Activated CD4-positive, alpha-beta T cell treated with anti-CD3 and anti-CD28 coated beads, Interleukin-2, amount 10 ng/mL, durations not matched to agents 24 days and 14 days (primary cell): ENCODE measurements at places on chromosomes 3 and 15.

- no peak overlapping the region for H3K27ac ChIP-seq
- H3K27me3 ChIP-seq: peaks cover 4% of the 10 kb centered on the region
- no peak for DNase-seq
- H3K4me1 ChIP-seq: no peaks in the 10 kb centered on the region
- no peak overlapping the region for H3K4me3 ChIP-seq
Observed at GRCh38 chr15:23074684-23075083, 35.3 kb upstream of the TUBGCP5 start.

DNA sequence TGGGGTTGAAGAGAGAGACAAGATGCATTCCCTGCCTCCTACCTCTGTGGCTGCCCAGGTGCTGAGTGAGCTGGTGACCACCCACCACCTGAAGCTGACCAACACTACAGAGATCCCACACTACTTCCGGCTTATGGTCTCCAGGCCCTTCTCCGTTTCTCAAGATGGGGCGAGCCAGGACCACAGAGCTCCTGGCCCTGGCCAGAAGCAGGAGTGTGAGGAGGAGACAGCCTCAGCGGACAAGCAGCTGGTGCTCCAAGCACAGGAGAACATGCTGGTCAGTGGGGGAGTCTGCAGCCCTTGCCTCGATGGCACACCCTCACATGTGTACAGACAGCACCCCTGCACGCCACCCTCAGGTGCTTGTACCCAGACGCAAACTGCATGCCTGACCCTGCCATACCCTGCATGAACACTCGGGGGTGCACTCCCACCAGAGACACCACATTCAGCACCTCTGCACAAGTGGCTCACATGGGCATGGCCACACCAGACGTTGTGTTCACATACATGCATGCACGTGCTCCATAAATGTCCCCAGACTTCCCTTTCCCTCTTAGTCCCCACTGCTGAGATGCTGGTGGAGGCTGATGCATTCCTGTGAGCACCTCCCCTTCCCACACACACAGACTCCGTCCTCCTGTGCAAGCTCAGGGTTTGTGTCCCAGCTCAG, 19.0 kb downstream of the ACAA1 start:
- H3K27ac ChIP-seq: no peak overlapping the region
- peaks cover 22% of the 10 kb centered on the region for H3K36me3 ChIP-seq
- peaks cover 9% of the 10 kb centered on the region for H3K4me1 ChIP-seq
- no peak overlapping the region for H3K4me3 ChIP-seq
- peak; percentile 92 for DNase-seq

- peak overlapping the region; percentile 77 for H3K4me3 ChIP-seq
- peaks cover 31% of the 10 kb centered on the region for H3K4me1 ChIP-seq
Observed at GRCh38 chr3:149224736-149225594, 3.3 kb upstream of the CP start.

DNA sequence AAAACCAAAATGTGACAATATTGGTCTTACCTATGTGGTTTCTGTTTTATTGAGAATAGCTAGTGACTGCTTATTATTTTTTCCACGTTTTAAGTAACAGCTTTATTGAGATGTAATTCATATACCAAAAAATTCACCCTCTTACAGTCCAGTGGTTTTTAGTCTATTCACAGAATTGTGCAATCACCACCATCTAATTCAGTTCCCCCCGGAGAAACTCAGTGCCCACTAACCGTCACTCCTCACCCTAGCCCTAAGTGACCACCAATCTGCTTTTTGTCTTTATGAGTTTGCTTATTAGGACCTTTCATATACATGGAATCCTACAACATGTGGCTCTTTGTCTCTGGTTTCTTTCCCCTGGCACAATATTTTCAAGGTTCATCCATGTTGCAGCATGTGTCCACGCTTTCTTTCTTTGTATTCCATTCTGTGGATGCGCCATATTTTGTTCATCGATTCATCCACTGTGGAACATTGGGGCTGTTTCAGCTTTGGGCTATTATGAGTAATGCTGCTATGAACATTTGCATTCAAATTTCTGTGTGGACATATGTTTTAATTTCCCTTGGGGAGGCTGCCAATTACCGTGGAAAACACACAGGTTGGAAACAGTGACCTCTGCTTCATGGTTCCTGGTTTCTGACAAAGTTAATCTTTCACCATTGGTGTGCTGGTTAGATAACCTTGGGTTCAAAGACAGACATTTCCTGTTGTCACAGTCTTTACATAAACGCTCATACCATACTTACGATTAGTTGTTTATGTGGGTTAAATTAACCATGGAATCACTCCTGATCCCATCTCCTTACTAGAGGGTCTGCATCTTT, 3.2 kb upstream of the BCL2L10 start:
- no peak overlapping the region for H3K27ac ChIP-seq
- H3K4me3 ChIP-seq: no peak overlapping the region
- peaks cover 22% of the 10 kb centered on the region for H3K27me3 ChIP-seq

DNA sequence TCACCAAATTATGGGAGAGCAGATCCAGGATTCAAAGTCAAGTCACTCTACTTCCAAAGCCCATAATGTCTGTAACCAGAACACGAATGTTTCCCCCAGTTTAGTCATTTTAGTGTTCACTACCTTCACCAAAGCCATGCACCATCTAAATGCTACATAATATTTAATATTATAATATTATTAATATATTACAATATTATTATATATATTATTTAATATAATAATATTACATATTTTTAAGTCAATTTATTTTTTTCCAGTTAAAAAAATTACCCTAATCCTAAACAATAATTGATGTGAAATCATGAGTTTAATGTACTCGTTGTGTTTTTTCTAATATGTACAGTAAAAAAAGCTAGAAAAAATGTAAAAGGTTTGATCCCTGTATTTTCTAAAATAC, 276.6 kb upstream of the TBL1XR1 start:
- H3K4me3 ChIP-seq: no peak overlapping the region
- H3K36me3 ChIP-seq: no peaks in the 10 kb centered on the region
- no peaks in the 10 kb centered on the region for H3K27me3 ChIP-seq
- no peak overlapping the region for H3K27ac ChIP-seq

GRCh38 chr3:131597816-131598215, 95.0 kb upstream of the MRPL3 start:
- no peaks in the 10 kb centered on the region for H3K36me3 ChIP-seq
- H3K27ac ChIP-seq: no peak overlapping the region
- H3K27me3 ChIP-seq: peaks cover 7% of the 10 kb centered on the region
- no peaks in the 10 kb centered on the region for H3K4me1 ChIP-seq
- H3K4me3 ChIP-seq: no peak overlapping the region

DNA sequence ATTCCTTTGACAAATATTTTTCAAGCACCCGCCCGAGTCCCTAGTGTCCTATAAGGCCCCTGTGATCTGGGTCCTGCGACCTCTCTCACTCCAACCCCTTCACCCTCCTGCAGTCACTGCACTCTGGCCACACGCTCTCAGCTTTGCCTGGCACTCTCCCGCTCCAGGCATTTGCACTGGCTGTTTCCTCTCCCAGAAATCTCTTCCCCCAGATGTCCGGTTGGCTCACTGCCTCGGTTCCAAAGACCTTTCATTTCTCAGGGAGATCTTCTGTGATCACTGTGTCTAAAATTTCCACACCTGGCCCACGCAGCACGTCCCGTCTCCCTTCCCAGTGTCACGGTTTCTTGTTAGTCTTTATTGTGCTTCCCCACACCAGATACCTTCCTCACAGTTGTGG, 97.4 kb downstream of the WNT7A start:
- no peak for DNase-seq
- no peaks in the 10 kb centered on the region for H3K4me1 ChIP-seq
- no peak overlapping the region for H3K4me3 ChIP-seq
- H3K36me3 ChIP-seq: no peaks in the 10 kb centered on the region
- peaks cover 11% of the 10 kb centered on the region for H3K27me3 ChIP-seq

DNA sequence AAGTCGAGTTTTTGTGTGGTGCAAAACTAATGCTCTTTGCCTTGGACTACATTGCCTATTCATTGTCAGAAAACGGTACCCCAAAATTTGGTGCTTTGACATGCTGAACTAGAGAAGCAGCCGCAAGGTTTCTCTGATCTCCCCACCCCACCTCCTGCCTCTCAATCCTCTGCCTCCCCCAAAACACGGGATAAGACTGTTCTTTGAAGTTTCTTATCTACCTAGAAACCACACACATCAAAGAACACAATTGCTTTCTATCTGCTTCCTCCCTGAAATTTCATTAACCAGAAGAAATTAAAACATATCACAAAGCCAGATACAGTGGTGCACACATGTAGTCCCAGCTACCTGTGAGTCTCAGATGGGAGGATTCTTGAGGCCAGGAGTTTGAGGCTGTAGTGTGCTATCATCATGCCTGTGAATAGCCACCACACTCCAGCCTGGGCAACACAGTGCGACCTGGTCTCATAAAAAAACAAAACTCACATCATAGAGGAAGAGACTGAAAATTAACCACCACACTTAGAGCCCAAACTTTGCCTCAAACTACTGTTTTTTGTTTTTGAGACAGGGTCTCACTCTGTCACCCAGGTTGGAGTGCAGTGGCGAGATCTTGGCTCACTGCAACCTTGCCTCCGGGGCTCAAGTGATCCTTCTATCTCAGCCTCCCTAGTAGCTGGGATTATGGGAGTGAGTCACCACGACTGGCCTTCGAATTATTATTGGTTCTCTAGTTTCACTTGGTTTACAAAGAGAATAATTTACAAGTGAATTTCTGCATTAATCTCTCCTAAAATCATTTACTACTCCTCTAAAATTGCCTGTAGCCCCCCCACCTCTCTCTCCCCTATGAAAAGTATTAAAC, 2.7 kb upstream of the PCNP start:
- peaks cover 30% of the 10 kb centered on the region for H3K36me3 ChIP-seq
- DNase-seq: no peak
- no peaks in the 10 kb centered on the region for H3K27me3 ChIP-seq
- H3K27ac ChIP-seq: peak overlapping the region; percentile 51

DNA sequence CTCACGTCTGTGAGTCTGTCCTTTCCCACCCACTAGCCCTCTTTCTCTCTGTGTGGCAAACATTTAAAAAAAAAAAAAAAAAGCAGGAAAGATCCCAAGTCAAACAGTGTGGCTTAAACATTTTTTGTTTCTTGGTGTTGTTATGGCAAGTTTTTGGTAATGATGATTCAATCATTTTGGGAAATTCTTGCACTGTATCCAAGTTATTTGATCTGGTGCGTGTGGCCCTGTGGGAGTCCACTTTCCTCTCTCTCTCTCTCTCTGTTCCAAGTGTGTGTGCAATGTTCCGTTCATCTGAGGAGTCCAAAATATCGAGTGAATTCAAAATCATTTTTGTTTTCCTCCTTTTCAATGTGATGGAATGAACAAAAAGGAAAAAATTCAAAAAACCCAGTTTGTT, 97.7 kb downstream of the GAP43 start:
- no peaks in the 10 kb centered on the region for H3K4me1 ChIP-seq
- H3K36me3 ChIP-seq: no peaks in the 10 kb centered on the region
- H3K4me3 ChIP-seq: no peak overlapping the region
- H3K27me3 ChIP-seq: peaks cover 15% of the 10 kb centered on the region
- DNase-seq: no peak

GRCh38 chr3:132847849-132848625, 125.8 kb upstream of the NPHP3 start:
- no peaks in the 10 kb centered on the region for H3K27me3 ChIP-seq
- H3K36me3 ChIP-seq: no peaks in the 10 kb centered on the region
- H3K27ac ChIP-seq: no peak overlapping the region
- H3K4me3 ChIP-seq: no peak overlapping the region
- no peak for DNase-seq

DNA sequence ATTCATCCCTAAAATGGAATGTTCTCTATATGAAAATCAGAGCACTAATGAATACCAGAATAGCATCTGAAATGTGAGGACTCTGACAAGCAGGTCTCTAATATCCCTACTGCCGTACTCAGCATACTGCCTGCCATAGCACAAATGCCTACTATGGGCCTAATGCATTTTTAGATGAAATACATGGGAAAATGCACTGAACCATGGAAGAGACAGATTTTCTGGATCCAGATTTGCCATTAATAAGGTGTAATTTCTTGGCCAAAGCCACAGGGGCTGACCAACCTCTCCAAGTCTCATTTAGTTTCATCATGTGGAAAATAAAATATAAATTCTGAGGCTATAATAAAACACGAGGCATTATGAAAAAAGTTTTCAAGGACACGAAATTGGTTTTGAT, 123.8 kb downstream of the CBLB start:
- H3K36me3 ChIP-seq: peaks cover 70% of the 10 kb centered on the region
- no peak for DNase-seq
- no peaks in the 10 kb centered on the region for H3K27me3 ChIP-seq
- peak overlapping the region; percentile 20 for H3K27ac ChIP-seq
- H3K4me3 ChIP-seq: no peak overlapping the region
- peaks cover 51% of the 10 kb centered on the region for H3K4me1 ChIP-seq

- H3K27ac ChIP-seq: peak overlapping the region; percentile 98
- H3K4me3 ChIP-seq: peak overlapping the region; percentile 81
- H3K36me3 ChIP-seq: peaks cover 41% of the 10 kb centered on the region
- no peaks in the 10 kb centered on the region for H3K27me3 ChIP-seq
- no peak for DNase-seq
Observed at GRCh38 chr15:31358163-31358562, 31.5 kb downstream of the KLF13 start.

- DNase-seq: no peak
- peak overlapping the region; percentile 39 for H3K4me3 ChIP-seq
- H3K4me1 ChIP-seq: peaks cover 23% of the 10 kb centered on the region
- peaks cover 14% of the 10 kb centered on the region for H3K36me3 ChIP-seq
- H3K27ac ChIP-seq: no peak overlapping the region
- no peaks in the 10 kb centered on the region for H3K27me3 ChIP-seq
Observed at GRCh38 chr3:138578141-138578540, 15.9 kb downstream of the CEP70 start.

- no peak overlapping the region for H3K4me3 ChIP-seq
- no peaks in the 10 kb centered on the region for H3K36me3 ChIP-seq
- no peak for DNase-seq
- H3K27ac ChIP-seq: no peak overlapping the region
Observed at GRCh38 chr15:92650256-92650655, 5.3 kb downstream of the FAM174B start.

GRCh38 chr15:58361273-58361759, 70.5 kb upstream of the LIPC start:
- H3K27me3 ChIP-seq: no peaks in the 10 kb centered on the region
- H3K4me3 ChIP-seq: no peak overlapping the region
- no peaks in the 10 kb centered on the region for H3K36me3 ChIP-seq
- H3K4me1 ChIP-seq: peaks cover 38% of the 10 kb centered on the region
- H3K27ac ChIP-seq: no peak overlapping the region

GRCh38 chr3:10334459-10334858, 13.5 kb upstream of the SEC13 start:
- no peaks in the 10 kb centered on the region for H3K36me3 ChIP-seq
- H3K27ac ChIP-seq: no peak overlapping the region
- no peak for DNase-seq
